Adrenal gland (tissue), 19 donors: ENCODE measurements at places on chromosomes 12 and 14.

DNA sequence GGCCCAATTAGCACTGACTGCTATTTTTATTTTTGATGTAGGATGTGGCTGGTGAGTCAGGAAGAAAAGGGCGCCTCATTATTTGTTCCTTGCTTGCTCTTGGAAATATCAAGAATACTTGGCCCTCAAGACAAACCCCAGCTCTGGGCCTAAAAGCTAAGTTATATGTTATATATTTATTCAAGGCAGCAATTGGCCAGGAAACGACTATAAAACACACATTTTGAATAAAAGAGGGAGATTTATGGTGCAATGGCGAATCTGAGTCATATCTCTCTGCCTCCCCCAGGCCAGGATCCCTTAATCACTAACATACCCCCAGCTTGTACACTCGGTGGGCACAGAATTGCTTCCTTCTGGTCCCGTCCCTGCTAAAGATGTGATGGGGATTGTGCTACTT is 63.3 kb downstream of the TBX5 start:
- DNase-seq, result no peak

- no peak for DNase-seq
Measured at GRCh38 chr12:14416658-14417057, 51.2 kb downstream of the ATF7IP start.

DNA sequence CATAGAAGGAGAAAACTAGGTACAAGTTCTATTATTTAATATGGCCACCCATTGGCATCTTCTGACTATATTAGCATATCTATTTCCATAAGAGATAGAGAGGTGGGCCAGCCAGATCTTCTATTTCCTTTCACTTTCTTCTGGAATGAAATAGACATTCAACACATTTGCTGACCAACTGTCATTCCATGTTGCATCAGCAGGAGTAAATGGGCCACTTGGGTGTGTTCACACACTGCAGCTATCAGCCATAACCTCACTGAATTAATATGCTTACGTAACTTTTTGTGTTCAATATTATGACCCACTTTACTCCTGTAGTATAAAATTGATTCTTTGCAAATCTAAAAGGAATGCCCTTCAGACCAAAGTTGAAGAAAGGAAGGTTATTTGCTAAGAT is 106.2 kb upstream of the LGR5 start:
- no peak for DNase-seq

- no peak for DNase-seq
Measured at GRCh38 chr14:99612738-99613330, 8.8 kb upstream of the CCDC85C start.

DNA sequence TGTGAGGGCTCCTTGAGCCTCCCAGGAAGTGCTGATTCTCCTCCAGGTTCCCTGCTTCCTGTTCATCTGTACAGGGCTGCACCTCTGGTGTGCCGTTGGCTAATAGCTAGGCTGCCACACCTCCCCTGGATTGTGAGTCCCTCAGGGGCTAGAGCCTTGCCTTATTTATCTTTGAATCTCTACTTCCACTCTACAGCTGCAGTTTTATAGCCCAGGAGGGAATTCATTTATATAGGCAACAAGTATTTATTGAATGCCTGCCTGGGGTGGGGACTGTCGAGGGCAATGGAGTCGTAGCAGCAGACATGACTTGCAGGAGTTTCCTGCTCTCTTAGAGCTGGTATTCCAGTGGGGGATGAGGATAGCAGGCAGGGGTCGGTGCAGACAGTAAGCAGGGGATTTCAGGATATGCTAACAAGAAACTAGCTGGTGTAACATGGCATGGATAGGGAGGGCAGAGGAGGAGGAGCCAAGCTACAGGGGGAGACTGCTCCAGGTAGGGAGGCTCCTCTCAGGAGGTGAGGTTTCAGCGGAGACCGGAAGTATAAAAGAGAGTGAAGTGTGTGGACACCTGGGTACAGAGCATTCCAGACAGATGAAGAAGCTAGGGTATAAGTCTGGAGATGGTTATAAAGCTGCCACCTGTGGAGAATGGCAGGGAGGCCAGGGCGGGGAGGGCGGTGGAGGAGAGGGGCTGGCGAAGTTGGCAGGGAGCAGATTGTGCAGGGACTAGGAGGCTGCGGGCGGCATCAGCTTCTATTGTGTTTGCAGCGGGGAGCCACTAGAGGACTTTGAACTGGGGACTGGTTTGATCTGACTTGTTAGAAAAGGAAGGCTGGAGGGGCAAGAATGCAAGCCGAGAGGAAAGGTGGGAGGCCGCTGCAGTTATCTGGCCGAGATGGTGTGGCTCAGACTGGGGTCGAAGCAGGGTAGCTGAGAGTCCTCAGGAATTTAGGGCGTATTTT is 17.2 kb downstream of the USP30 start:
- DNase-seq, result no peak

GRCh38 chr14:104981699-104982541 is 3.7 kb upstream of the CLBA1 start:
- no peak for DNase-seq

DNA sequence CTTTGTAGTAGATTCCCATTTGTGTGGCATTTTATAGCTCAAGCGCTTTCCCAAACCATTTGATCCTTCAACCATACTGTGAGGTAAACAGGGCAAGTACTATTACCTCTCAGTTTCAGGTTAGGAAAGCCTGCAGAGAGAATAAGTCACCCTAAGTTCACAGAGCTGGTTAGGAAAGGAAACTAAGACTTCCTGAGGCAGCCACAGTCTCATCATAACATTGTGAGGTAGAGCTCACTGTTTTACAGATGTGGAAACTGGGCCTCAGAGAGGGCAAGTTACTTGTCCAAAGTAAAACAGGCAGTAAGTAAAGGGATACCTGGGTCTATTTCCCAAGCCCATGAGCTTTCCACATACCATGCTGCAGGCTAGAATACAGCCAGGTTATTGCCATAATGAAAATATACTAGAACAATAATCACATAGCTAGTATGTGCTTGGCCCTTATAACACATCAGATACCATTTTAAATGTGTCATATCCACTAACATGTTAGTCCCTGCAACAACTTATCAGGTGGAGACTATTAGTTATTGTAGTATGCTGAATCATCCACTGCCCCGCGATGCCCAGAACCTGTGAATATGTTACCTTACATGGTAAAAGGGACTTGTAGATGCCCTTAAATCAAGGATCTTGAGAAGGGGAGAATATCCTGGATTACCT is 150.9 kb upstream of the GRIP1 start:
- no peak for DNase-seq

DNA sequence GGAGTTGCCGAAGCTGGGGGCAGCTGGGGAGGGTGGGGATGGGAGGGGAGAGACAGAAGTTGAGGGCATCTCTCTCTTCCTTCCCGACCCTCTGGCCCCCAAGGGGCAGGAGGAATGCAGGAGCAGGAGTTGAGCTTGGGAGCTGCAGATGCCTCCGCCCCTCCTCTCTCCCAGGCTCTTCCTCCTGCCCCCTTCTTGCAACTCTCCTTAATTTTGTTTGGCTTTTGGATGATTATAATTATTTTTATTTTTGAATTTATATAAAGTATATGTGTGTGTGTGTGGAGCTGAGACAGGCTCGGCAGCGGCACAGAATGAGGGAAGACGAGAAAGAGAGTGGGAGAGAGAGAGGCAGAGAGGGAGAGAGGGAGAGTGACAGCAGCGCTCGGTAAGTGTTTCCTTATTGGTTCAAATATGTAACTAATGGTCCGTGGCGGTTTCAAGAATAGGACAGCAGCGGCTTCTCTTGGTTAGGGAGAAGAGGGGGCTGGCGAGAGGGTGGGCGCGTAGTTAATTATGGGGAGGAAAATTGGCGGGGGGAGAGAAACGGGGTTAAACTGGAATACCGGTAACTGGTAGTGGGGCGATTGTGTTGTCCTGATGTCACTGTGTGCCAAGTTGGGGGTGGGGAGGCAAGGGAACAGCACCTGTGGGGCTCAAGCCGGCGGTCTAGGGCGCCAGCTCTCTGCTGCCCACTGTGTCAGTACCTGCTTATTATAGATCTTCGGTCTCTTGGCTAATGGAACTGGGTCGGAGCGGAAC is 8.4 kb downstream of the HOXC8 start:
- DNase-seq, result peak; percentile 44

GRCh38 chr12:96047229-96048211 is 12.1 kb upstream of the LTA4H start:
- peak; percentile 48 for DNase-seq

DNA sequence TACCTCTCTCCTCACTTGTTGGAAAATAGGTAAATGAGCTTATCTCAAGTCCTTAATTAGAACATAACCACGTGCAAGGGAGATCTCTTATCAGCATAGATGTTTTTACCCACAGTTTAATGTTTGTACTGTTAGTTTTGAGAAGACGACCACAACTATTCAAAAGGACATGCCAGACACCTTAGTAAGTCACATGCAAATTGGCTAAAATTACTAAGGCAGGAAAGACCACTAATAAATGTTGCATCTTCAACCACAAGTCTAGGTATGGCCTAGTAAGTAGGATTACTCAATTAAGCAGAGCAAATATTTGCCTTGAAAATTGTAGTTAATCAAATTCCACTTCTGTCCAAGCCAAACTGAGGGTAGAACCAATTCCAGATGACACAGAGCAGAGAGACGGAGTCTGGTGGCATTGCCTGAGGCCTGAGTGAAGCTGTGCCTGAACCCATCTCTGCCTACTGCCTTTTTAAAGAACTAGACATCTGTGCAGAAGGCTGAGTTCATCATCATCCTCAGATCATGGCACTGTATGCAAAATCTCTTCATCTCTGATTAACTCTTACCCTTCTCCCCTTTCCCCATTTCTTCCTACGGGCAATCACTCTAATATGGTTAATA is 29.7 kb upstream of the CHST11 start:
- DNase-seq, result no peak

GRCh38 chr14:71613168-71613567 is 319.1 kb upstream of the RGS6 start:
- DNase-seq, result no peak

DNA sequence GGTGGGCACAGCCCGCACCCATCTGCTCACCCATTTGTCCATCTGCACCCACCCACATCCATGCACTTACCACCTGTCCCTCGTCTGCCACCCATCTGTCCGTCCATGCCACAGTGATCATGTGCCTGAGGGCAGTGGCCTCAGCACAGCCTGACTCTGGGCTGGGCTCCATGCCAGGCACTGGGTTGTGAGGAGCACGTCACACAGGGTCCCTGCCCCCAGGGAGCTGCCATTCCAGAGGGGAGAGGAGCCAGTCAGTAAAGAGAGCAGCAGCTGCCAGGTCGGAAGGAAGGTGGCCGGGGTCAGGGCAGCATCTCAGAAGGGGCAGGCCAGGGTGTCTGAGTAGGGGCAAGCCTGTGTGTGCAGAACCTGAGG is 43.6 kb downstream of the FBRSL1 start:
- DNase-seq, result no peak

- DNase-seq, result peak; percentile 84
Measured at GRCh38 chr12:121132601-121133481, at the start of gene P2RX7. Gene P2RX7, plus strand, starts transcription at chr12:121132876. Its CDS starts 95 bp downstream, at chr12:121132971.

DNA sequence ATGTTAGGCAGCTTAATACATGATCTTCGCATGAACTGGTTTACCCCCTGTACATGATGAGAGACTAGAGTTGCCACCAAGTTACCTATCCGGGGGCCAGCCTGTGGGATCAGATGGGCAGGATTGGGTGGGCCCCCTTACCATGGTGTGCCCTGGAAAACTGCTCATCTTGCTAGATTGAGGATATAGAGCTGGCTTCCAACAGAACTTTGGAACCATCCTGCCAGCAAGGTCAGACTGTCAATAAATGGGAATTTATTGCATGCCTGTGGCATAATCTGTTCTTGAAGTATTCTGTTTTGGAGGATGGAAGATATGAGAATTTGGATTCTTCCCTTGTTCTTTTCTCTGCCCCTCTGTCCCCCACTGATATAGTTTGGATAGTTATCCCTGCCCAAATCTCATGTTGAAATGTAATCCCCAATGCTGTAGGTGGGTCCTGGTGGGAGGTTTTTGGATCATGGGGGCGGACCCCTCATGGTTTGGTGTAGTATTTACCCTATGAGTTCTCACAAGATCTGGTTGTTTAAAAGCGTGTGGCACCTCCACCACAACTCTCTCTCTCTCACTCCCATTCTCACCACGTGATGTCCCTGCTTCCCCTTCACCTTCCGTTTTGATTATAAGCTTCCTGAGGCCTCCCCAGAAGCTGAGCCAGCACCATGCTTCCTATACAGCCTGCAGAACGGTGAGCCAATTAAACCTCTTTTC is 3.7 kb upstream of the TM9SF1 start:
- no peak for DNase-seq

DNA sequence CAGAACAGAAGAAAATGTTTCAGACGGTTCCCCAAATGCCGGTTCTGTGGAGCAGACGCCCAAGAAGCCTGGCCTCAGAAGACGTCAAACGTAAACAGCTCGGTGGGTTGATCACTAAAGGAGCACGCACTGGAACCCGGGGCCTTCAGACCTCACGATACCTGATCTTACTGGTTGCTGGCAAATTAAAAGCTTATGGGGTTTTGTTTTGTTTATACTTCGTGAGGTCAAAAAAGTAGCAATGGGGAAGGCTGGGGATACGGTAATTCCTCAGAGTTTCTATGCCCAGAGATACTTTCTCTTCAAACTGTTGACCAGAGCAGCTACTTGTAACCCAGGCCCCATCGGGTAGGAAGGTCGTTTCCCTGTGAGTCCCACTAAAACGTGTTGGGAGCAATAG is 1.7 kb downstream of the CDKN1B start:
- no peak for DNase-seq

GRCh38 chr12:132003846-132004245 is 54.1 kb downstream of the EP400 start:
- DNase-seq, result no peak

GRCh38 chr12:57441846-57442427 is 7.4 kb downstream of the INHBC start:
- DNase-seq, result no peak

- DNase-seq, result no peak
Measured at GRCh38 chr14:31926123-31926522, 151.0 kb upstream of the ARHGAP5 start.

GRCh38 chr12:24772813-24773212 is 176.1 kb downstream of the BCAT1 start:
- no peak for DNase-seq

- DNase-seq, result no peak
Measured at GRCh38 chr14:100063314-100063941, 1.8 kb upstream of the EVL start.

DNA sequence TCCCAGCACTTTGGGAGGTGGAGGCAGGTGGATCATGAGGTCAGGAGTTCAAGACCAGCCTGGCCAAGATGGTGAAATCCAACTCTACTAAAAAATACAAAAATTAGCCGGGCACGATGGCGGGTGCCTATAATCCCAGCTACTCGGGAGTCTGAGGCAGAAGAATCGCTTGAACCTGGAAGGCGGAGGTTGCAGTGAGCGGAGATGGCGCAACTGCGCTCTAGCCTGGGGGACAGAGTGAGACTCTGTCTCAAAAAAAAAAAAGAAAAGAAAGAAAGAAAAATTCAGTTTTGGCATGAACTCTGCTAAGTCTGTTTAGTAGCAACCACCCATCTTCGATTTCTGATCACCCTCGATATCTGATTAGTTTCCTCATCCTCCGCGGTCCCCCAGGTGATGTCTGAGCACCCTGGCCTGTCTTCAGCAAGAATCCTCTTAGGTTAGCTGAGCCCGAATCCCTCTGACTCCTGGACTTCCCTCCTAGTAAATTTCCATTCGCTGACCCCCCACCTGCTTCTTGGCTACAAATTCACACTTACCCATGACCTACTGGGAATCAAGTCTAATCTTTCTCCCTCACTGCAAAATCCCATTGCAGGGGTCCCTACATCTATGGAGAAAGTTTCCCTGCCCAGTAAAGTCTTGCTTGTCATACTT is 879 bp upstream of the HSPB8 start:
- DNase-seq, result no peak

- DNase-seq, result no peak
Measured at GRCh38 chr12:76106631-76107030, 22.1 kb upstream of the NAP1L1 start.
